ENCODE measurements at places on chromosomes 4 and X.

GRCh38 chr4:45693746-45694145 is 430.1 kb downstream of the GABRG1 start:
- no peak for DNase-seq

- DNase-seq = no peak
Measured at GRCh38 chr4:57119054-57119651, 9.0 kb upstream of the IGFBP7 start.

GRCh38 chr4:74733756-74734155 is 60.6 kb downstream of the BTC start:
- peak; percentile 9 for DNase-seq

DNA sequence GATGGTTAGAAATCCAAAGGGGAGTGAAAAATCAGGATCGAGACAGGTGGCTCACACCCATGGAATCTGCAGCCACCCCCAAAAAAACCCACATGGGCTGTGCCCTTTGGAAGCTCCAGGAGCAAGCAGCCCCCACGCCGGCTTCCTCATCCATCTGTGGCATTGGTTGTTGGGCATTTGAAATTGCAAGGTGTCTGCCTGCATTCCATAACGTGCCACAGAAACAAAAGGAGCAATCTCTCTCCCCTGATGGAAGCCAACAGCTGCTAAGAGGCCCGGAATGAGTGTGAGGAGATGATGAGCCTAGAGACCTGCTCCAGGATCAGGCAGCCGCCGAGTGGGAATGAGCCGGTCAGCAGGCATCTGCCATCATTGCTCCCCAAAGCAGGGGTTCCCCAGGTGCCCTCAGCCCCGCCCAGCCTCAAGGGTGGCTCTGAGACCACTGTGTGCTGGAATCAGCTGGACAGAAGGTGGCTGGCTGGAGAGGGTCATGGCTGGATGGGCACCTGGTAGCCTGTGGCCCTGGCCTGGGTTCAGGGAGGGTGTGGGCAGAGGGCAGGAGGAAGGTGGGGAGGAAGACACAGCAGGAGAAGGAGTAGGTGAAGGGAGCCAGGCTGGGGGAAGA is 113.2 kb downstream of the CRLF2 start:
- no peak for DNase-seq

DNA sequence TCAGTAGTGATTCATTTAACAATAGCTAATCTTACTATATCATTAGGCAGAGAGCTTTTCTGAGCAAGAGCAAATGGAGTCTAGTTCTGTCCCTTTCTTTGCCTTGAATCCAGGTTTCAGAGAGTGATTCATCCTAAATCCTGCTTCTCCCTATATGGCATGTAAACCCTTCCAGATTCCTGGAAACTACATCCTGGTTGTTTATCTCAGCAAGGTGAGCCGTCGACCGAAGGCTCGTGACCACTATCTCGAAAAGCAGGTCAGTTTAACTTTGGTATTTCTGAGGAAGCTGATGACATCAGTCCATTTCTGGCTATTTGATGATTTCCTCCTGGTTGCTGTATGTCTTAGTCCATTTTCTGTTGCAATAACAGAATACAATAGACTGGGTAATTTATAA is 40.7 kb upstream of the ERVMER34-1 start:
- DNase-seq = no peak

GRCh38 chr4:152983774-152984411 is 47.8 kb downstream of the FHDC1 start:
- no peak for DNase-seq

GRCh38 chrX:130170752-130171445 is 863 bp upstream of the RAB33A start:
- peak; percentile 68 for DNase-seq

DNA sequence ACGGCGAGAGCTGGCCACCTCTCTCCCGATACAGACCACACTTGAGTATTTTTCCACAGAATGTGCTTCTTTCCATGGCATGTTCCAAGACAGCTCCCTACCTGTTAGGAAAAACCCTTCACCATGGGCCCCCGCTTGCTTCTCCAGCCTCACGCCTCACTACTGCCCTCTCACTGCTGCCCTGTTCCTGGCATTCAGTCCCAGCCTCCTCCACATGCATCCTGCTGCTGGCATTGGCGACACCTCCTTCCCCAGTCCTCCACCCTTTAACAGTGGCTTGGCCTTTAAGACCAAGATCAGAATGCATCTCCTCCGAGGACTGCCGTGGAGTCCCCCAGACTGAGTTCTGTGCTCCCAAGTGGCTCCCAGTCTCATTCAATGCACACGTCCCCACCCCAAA is 10.7 kb downstream of the PNMA6F start:
- no peak for DNase-seq

- no peak for DNase-seq
Measured at GRCh38 chrX:123263747-123264146, 79.7 kb downstream of the GRIA3 start.

GRCh38 chr4:125140966-125141495 is 173.7 kb upstream of the FAT4 start:
- DNase-seq = no peak

DNA sequence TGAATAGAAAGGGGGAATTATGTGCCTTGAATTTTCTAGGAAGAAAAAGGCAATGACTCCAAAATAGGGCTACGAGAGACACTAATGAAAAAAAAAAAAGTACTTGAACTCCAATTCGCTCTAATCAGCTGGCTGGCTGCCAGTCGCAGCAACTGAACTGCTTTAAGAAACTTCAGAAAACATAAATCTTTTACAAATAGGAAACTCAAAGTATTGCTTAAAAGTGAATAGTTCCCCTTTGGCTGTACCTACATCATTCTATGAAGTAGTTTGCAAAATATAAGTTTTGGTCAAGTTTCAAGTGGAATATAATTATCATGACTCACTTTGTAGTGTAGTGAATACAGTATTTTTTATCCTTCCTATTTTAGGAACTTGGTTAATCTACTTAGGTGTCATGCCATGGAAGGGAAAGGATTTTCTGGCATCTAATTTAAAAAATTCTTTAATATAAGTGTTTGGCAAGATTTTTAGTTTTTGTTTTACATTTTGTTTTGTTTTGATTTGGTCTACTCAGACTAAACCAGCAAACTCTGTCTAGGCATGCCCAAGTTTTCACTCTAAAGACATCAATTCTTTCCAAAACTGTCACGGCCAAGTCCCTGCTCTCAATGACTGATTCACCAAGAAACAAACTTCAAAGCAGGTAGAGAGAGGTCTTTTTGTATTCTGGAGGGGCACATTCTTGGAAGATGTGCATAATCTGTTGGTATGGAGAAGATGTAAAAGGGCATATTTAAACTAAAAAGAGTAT is 382.4 kb upstream of the GALNT7 start:
- no peak for DNase-seq

DNA sequence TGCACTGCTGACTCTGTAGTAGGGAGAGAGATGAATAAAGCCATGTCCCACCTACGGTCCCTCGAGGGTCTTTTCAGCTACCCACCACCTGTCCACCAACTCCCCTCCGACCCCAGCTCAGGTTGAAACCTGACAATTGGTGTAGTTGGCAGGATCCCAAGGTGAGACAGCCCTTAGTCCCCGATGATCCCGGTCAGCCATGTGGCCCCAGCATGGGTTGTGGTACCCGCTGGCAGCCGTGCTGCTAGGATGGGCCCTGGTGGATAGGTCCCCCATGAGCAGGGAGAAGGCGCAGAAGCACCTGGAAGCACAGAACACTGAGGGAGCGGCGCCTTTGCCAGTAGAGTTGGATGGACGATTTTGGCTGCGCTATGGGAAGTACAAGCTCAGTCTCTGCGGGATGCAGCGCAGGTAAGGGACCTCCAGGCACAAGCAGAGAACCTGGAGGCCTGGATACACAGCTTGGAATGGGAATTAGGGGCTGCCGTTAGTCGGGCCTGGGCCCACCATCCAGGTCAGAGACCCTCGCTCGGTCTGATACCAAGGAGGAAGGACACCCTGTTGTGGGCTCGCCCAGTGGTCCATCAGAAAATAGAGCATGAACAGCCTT is 694.6 kb upstream of the AGA start:
- no peak for DNase-seq

- no peak for DNase-seq
Measured at GRCh38 chr4:152763796-152764195, 15.7 kb downstream of the TIGD4 start.

- no peak for DNase-seq
Measured at GRCh38 chrX:110519501-110519900, 160.9 kb downstream of the RTL9 start.

GRCh38 chr4:159232465-159233106 is 129.7 kb downstream of the RAPGEF2 start:
- DNase-seq = no peak

DNA sequence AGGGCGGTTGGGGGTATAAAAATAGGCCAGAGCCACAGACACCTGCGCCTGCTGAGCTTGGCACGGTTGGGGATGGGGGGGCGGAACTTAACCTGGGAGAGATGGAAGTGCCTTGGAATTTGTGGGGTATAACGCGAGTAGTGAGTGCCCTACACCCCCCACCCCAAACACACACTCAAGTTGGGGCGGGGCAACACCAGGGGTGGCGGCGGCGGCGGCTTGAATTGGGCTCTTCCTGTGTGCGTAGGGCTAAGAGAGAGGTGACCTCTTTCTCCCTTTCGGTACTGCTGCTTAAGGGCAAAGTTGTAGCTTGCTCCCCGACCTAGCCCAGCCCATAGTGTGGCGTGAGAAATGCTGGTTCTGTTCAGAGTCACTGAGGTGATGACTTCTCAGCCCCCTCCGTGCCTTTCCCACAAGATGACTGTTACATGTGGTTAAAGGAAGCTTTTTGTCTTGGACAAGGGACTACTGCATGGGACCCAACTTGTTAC is 839 bp downstream of the STK26 start:
- no peak for DNase-seq

- DNase-seq = no peak
Measured at GRCh38 chrX:46576458-46576857, 2.9 kb downstream of the CHST7 start.

DNA sequence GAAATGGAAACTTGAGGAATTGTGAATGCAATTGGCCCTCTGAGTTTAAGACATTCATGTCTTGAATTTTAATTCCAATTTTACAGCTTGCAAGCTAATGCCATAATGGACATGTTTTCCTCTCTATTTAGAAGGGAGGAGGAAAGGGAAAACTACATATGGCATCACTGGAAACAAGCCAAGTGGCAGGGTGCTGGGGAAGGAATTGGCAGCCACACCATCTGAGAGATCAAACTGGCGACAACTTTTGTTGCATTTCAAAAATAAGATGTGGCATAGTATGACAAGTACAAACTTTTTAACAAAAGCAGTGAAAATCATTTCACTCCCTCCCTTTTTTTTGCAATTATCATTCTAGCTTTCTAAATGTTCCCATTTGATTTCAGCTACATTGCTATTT is 615.6 kb downstream of the CENPC start:
- DNase-seq = no peak

- DNase-seq = no peak
Measured at GRCh38 chr4:159608436-159608835, 505.6 kb downstream of the RAPGEF2 start.

- DNase-seq = peak; percentile 66
Measured at GRCh38 chr4:25656031-25656430, 380 bp downstream of the SLC34A2 start.

DNA sequence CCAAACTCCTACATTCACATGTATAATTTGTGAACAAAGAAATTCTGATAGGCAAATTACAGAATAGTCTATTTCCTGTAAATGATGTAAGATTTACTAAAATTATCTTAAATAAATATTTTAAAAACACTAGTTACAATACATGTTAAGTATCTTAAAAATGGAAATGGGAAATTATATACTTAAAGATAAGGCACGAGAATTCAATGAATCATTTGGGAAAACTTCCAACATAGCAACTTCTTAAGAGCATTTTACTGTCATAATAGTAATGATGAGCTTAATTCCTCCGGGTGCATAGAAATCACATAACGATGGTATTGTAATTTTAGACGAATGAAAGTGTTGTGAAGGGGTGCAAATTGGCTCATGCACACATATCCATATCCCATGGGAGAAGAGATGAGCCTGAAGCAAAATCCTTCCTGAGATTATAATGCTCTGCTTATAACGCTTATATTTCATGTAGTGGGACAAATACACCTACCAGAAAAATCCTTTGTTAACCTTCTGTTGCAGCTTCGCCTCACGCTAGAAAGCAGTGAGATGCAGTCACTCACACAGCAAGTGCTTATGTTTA is 873.5 kb downstream of the PDHA2 start:
- DNase-seq = no peak

DNA sequence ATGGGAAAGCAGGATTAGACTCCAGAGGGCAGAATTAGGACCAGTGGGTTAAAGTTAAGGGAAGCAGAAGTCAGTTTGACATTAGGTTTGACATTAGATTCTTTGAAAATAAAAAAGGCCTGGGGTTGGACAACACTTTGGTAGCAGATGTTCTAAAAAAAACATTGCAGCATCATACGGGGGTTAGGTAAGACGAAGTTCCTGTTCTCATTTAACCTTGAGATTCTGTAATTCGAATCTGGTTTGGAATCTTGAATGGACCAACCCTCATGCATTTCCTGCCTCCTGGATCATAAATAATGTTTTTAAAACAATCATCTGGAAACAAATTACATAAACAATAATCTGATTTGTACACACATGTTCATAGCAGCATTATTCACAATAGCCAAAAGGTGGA is 181.0 kb downstream of the SHROOM3 start:
- no peak for DNase-seq

GRCh38 chrX:106728337-106728736 is 1.8 kb downstream of the RNF128 start:
- DNase-seq = no peak

GRCh38 chr4:94558392-94558904 is 106.7 kb downstream of the PDLIM5 start:
- no peak for DNase-seq

DNA sequence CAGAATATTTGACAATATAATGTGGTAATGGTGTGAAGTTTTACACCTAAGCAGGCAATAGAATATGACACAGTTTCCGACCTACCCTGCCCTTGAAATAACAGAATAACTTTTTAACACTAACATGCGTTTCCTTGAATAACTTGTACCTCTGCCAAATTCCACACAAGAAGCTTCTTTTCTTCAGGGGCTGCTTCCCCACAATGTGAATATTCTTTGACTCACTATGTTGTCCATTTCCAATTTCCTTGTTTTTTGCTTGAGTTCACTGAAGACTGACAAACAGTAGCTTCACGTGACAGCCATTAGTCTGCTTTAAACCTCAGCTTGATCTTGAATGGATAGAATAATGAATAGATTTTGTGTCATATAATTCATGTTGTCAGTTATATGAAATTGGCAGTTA is 14.3 kb downstream of the SHROOM3 start:
- DNase-seq = no peak

DNA sequence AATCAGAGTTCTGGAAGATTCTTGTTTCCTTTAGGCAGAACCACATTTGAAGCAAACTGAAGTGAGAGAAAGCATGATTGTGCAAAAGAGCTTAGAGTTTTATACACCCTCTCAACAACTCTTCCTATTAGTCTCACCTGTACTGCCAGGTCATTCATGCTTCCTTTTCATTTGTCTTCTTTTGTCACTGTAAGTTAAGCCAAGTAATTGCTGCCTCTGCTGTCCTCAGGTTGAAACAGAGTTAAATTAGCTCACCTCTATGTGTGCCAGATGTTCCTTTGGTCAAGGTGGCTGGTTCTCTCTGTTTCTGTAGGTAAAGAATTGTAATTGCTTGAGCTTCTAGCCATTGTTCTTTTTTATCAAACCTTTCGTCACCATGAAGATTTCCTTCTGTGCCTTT is 41.1 kb upstream of the HPGD start:
- DNase-seq = no peak
